ENCODE measurements at places on chromosomes 12 and 14. TPM values are rescaled to one million over a fixed set of nuclear protein-coding genes. Genes with fewer than 3 reads are reported as not detected.

DNA sequence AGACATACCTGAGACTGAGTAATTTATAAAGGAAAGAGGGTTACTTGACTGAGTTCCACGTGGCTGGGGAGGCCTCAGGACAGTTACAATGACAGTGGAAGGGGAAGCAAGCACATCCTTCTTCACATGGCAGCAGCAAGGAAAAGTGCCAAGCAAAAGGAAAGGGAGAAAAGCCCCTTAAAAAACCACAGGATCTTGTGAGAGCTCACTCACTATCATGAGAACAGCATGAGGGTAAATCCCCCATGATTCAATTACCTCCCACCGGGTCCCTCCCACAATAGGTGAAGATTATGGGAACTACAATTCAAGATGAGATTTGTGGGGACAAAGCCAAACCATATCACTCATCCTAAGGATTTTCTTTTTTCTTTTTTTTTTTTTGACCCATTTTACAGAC is 177.8 kb upstream of the EEA1 start:
- no peak overlapping the region for H3K4me3 ChIP-seq
- DNase-seq, result no peak
- H3K4me1 ChIP-seq, result no peaks in the 10 kb centered on the region
- no peak overlapping the region for H3K27ac ChIP-seq

- H3K36me3 ChIP-seq, result peaks cover 4% of the 10 kb centered on the region
- no peak overlapping the region for H3K27ac ChIP-seq
- no peak overlapping the region for H3K4me3 ChIP-seq
- H3K4me1 ChIP-seq, result peaks cover 16% of the 10 kb centered on the region
- H3K27me3 ChIP-seq, result no peaks in the 10 kb centered on the region
- no peak for DNase-seq
Observed at GRCh38 chr12:64585104-64585503, 25.2 kb upstream of the RASSF3 start.

DNA sequence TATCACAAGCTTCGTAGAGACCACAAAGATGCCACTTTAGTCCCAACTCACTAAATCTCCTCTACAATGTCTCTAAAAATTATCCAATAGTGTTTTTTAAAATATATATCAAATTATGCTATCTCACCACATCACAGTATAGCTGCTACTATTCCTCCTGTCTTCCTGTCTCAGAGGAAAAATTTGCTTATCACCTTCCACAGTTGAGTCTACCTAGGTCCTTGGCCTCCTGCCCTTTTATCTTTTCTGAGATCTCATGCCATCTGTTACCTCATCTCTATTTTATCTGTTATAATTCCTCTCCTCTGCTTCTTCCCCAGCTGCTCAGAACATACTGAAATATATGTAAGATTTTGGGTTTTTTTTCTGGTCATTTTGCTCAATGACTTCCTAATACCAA is 568.2 kb downstream of the DIO2 start:
- no peak overlapping the region for H3K4me3 ChIP-seq
- no peak for DNase-seq
- no peak overlapping the region for H3K27ac ChIP-seq
- H3K36me3 ChIP-seq, result no peaks in the 10 kb centered on the region
- no peaks in the 10 kb centered on the region for H3K4me1 ChIP-seq
- no peaks in the 10 kb centered on the region for H3K27me3 ChIP-seq

DNA sequence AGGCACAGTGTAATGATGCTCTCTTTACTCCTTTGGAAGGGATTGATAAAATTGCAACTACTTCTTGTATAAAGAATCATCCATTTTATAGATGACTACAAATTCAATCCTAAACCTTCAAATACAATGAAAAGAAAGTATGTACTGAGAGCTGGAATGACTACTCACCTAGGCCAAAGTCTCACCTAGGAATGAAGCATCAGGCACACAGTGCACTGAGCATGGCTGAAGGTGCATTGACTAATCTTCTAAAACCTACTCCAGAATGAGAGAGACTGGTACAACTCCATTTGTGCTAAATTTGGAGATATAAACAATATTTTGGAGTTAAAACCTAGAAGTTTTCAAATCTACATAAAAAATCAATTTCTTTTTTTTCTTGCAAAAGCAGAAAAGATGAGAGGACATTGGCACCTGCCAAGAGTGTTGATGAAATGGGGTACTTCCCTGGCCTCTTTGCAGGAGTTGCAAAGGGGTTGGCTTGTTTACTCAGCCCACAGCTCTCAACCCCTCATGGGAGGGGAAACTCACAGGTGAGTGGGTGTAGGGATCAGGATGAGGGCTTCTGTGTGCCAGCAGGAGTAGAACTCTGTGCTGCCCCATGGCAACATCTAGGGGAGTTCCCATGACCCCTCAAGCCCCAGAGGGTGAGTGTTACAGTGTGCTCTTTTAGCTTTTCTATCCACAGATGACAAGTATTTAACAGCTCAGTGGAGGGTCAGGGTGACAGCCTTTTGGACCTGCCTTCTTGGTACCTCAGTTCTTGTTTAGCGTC is 31.3 kb downstream of the CLECL1 start:
- H3K27me3 ChIP-seq, result no peaks in the 10 kb centered on the region
- DNase-seq, result peak; percentile 51
- peaks cover 44% of the 10 kb centered on the region for H3K36me3 ChIP-seq
- peaks cover 68% of the 10 kb centered on the region for H3K4me1 ChIP-seq

The SYCP3 gene
- total RNA-seq, result 1.1 TPM

The PFDN5 gene
- 388 TPM for total RNA-seq
